ENCODE measurements at places on chromosomes 13 and 19.

DNA sequence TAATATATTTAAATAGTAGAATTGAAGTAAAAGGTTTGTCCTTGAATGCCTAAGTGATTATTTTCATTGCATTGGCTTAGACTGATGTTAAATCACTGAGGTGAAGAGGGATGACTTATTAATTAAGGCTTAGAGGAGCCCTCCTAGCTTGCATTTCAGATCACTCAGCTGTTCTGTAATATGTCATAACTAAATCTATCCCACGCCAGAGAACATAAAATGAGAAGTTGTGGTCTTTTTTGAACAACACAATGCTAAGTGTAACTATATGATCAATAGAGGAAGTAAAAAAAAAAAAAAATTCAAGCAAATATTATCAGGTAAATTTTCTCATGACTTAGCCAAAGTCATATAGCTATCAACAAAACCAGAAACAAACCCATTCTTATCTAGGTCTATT lies 752.2 kb downstream of the GPC5 start:
- no peak for DNase-seq

- DNase-seq = no peak
These were observed 1.7 kb downstream of the TGFBR3L start for GRCh38 chr19:7916103-7916954.

- peak; percentile 90 for DNase-seq
These were observed 22.8 kb upstream of the NDUFS7 start for GRCh38 chr19:1360818-1361461.

GRCh38 chr13:40983259-40983658 lies 35.9 kb downstream of the ELF1 start:
- no peak for DNase-seq

DNA sequence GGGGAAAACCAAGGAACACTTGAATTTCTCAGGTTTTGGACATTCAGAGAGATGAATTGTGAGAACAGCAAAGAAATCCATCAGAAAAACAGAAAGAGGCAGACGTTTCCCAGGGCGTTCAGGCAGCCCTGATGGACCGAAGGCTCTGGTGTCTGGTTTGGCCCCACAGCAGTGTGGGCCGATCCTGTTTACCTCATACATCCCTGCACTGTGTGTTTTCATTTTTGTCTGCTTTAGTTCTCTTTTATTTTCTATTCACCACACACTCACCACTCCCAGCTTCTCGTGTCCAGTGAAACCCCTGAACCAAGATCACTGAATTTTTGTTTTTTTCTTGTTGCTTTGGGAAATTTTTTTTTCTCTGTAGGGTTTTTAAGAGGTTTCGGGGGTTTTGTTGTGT lies 11.9 kb upstream of the WDR18 start:
- no peak for DNase-seq

GRCh38 chr13:100633461-100633860 lies 41.1 kb downstream of the TMTC4 start:
- DNase-seq = no peak

DNA sequence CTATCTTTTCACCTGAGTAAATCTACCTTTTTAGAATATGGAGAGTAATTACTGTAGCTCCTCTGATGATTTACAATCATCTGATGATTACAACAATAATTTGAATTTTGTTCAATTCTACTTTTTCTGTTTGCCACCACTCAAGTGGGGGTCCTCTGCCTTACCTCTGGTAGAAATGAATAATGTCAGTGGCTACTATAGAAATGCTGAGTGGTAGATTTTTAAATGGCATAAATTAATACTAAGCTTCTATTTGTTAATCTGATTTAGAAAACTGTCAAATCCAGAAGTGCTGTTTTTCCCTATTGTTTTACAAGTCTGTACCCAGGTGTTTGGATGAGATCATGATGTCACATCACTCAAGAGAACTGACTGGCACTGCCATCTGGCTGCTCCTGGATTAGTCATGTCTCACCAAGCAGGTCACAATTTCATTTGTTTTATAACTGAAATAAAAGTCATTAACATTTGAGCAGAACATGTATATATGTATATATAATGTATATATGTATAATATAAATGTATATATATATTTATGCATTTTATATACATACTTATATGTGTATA lies 494.8 kb downstream of the TBC1D4 start:
- DNase-seq = no peak

All from midbrain (tissue), 1 donor.